ENCODE measurements at places on chromosomes 6 and 20. TPM values are rescaled to one million over a fixed set of nuclear protein-coding genes. Genes with fewer than 3 reads are reported as not detected.

GRCh38 chr6:158524311-158524710, 35.6 kb upstream of the TMEM181 start:
- no peaks in the 10 kb centered on the region for H3K4me1 ChIP-seq
- DNase-seq: no peak
- H3K27ac ChIP-seq: no peak overlapping the region
- H3K27me3 ChIP-seq: peaks cover 15% of the 10 kb centered on the region

DNA sequence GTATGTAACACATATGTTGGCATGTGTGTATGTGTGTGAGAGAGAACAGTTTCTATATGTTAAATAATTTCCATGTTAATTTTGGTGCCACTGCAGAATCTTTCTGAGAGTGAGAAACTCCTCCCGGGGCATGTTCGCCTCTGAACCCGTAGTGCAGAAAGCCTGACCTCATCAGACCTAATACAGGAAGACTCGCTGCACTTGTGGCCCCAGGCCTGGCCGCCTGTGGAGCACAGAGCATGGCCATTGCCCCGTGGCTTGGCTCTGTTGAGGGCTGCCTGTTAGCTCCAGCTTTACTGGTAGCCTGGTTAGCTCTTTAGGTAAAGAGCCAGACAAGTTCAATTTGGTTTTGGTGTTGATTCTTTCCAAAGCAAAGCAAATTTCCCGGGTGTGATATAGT, 25.5 kb downstream of the FARS2 start:
- H3K36me3 ChIP-seq: no peaks in the 10 kb centered on the region
- H3K4me1 ChIP-seq: no peaks in the 10 kb centered on the region
- H3K4me3 ChIP-seq: no peak overlapping the region
- no peak for DNase-seq
- H3K27ac ChIP-seq: no peak overlapping the region
- H3K27me3 ChIP-seq: no peaks in the 10 kb centered on the region

GRCh38 chr6:1873781-1874180, 264.1 kb downstream of the FOXC1 start:
- no peaks in the 10 kb centered on the region for H3K27me3 ChIP-seq
- DNase-seq: no peak
- H3K36me3 ChIP-seq: no peaks in the 10 kb centered on the region
- no peak overlapping the region for H3K4me3 ChIP-seq
- H3K4me1 ChIP-seq: no peaks in the 10 kb centered on the region
- H3K27ac ChIP-seq: no peak overlapping the region

DNA sequence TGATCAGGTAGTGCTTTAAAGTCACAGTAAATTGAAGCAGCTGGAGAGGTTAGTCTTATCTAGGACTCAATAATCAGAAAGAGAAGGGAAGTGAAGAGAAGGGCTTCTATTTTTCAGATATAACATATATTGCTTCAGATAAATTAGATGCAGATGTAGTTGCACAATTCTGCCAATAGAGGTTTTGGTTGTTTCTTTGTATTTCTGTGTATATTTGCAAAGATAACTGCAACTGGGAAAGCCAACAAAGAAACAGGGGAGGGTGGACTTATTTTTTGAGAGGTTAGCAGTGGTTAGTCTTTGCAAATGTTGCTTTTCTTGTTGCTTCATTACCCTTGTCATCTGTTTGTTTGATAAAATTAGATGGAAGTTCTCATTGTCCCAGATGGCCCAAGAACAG, 106.6 kb downstream of the ADGRG6 start:
- no peak for DNase-seq
- no peaks in the 10 kb centered on the region for H3K27me3 ChIP-seq
- H3K4me1 ChIP-seq: no peaks in the 10 kb centered on the region
- H3K36me3 ChIP-seq: no peaks in the 10 kb centered on the region

- no peak overlapping the region for H3K4me3 ChIP-seq
- H3K27ac ChIP-seq: no peak overlapping the region
- DNase-seq: no peak
- H3K27me3 ChIP-seq: no peaks in the 10 kb centered on the region
Measured at GRCh38 chr20:62405108-62405980, 1.7 kb downstream of the CABLES2 start.

DNA sequence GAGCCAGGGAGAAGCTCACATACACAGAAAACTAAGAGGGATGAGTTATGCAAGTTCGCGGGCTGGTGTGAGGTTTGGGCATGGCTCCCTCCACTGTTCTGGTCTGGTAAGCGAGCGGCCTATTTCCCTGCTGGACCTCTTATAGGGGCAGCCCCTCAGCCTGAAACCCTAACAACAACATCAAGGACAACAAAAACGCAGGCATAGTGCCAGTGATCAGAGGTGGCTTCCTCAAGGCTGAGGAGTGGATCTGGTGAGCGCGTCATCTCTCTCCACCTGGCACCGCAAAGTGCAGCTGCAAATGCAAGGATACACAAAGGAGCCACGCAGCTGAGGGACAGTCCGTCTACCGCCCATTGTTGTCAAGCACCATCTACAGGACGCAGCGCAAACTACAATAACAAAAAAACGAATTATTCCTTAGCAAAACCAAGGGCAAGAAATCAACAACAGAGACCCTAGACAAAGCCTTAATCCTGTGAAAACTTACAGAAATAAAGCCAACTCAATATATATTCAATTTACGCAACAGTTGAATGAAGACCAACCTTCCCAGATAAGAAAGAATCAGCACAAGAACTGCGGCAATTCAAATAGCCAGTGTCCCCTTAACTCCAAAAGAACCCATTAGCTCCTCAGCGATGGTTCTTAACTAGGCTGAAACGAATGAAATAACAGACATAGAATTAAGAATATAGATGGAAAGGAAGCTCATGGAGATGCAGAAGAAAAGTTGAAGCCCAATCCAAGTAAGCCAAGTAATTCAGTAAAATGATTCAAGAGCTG, 9.2 kb upstream of the DEFB110 start:
- H3K4me1 ChIP-seq: no peaks in the 10 kb centered on the region
- no peak overlapping the region for H3K4me3 ChIP-seq
- DNase-seq: no peak

DNA sequence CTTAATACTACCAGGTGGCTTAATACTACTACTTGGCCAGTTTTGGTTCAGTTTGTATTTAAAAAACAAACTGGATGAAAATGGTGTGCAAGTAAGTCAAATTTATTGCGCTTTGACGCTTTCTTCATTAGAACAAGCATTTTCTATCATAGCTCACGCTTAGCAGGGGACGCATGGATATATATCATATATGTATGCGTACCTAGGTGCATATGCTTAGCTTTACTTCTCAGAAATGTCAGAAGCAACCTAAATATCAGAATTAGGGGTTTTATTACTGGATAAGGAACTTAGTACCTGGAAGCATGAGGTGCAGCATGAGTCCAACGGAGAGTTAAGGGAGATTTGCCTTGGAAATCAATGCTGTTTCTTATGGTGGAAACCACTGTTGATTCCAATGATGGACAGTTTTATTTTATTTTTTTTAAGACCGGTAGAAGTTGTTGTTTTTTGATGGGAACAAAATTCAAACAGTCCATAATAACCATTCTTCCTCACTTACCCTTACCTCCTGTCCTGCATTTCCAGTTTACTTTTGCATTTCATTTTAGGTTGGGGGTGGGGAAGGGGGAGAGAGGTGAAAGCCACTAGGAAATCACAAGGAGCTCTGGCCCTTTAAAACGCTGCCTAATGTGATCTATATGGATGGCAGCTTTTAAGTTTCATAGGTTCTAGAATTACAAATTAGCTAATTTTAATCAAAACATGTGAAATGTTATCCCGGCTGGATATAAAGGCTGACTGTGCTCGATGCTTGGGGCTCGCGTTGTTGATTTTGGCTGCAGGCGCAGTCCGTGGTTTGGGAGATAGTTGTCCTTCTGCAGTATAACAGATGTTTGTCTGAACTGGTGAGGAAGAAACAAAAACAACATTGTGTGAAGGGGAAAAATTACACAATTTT, 2.1 kb downstream of the SOBP start:
- H3K4me1 ChIP-seq: peaks cover 26% of the 10 kb centered on the region
- H3K27me3 ChIP-seq: peaks cover 50% of the 10 kb centered on the region
- no peaks in the 10 kb centered on the region for H3K36me3 ChIP-seq
- DNase-seq: no peak

DNA sequence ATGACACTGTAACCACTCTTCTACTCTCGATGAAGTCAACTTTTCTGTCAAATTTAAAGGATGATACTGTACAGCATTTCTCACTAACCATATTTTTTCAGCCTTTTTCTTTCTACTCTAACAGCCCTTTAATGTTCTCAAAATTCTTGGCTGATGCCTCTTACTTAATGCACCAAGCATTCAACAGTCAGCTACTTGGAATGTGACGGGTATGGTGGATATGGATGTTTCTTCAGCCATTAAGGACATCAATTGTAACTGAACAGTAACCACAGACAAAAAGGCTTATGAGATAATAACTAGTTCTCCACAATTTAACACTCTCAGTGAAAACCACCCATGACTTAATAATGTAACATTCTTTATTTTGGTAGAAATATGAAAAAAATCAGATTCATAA, 467.2 kb upstream of the ZNF337 start:
- H3K4me1 ChIP-seq: no peaks in the 10 kb centered on the region
- no peak overlapping the region for H3K27ac ChIP-seq
- no peak overlapping the region for H3K4me3 ChIP-seq
- H3K27me3 ChIP-seq: no peaks in the 10 kb centered on the region
- DNase-seq: no peak
- no peaks in the 10 kb centered on the region for H3K36me3 ChIP-seq

DNA sequence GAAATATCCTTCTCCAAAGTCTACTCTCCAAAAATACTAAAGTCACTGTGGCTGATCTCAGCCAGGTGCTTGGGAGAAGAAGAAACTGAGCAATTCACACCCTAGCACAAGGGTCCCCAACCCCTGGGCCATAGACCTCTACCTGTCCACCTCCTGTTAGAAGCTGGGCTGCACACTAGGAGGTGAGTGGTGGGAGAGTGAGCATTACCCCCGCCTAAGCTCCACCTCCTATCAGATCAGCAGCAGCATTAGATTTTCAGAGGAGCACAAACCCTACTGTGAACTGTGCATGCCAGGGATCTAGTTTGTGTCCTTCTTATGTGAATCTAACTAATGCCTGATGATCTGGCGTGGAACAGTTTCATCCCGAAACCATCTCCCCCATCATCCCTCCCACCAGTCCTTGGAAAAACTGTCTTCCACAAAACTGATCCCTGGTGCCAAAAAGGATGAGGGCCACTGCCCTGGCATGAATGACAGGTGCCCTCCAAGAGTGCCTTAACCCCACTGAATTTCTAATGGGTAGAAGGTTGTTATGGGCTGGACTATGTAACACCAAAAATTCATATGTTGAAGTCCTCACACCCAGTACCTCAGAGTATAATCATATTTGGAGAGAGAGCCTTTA, 109.2 kb upstream of the CDYL start:
- no peaks in the 10 kb centered on the region for H3K4me1 ChIP-seq
- no peaks in the 10 kb centered on the region for H3K36me3 ChIP-seq
- H3K27me3 ChIP-seq: no peaks in the 10 kb centered on the region
- DNase-seq: no peak
- H3K4me3 ChIP-seq: no peak overlapping the region

- no peak for DNase-seq
- no peaks in the 10 kb centered on the region for H3K27me3 ChIP-seq
- peak overlapping the region; percentile 96 for H3K27ac ChIP-seq
- no peaks in the 10 kb centered on the region for H3K36me3 ChIP-seq
- H3K4me3 ChIP-seq: peak overlapping the region; percentile 91
Measured at GRCh38 chr6:109009962-109010704, 84.5 kb downstream of the SESN1 start.

GRCh38 chr20:16848061-16848460, 99.9 kb downstream of the OTOR start:
- DNase-seq: no peak
- no peaks in the 10 kb centered on the region for H3K4me1 ChIP-seq
- no peaks in the 10 kb centered on the region for H3K36me3 ChIP-seq
- no peak overlapping the region for H3K4me3 ChIP-seq

DNA sequence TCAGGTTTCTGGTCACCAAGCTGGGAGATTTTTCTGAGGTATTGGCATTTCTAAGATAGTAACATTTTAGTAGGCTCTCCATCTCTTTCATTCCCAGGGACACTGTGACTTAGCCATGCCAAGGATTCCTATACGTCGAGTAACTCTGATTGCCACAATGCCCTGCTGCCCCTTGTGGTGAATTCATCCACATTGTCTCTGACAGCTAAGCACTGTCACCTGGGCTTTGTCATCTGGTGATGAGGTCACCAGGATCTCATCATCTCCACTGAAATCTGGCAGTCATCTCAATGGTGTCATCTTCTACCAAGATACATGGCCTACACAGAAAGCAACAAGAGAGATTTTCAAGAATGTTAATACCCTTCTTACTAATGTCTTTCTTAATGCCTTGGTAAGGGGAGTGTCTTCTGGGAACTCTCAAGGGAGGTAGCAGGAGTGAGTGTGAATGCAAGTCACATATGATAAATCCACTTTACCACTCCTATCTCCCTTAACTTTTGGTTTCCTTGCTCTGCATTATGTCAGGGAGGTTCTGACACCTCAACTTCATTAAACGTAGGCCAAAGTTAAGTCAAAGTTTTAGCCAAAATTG, 246.7 kb downstream of the CD109 start:
- no peaks in the 10 kb centered on the region for H3K36me3 ChIP-seq
- no peak overlapping the region for H3K27ac ChIP-seq
- H3K4me3 ChIP-seq: no peak overlapping the region
- H3K4me1 ChIP-seq: no peaks in the 10 kb centered on the region
- DNase-seq: no peak

- H3K4me1 ChIP-seq: peaks cover 25% of the 10 kb centered on the region
- no peak overlapping the region for H3K4me3 ChIP-seq
- no peak overlapping the region for H3K27ac ChIP-seq
- no peaks in the 10 kb centered on the region for H3K36me3 ChIP-seq
- no peak for DNase-seq
Measured at GRCh38 chr6:117545161-117545595, 57.1 kb downstream of the GOPC start.

- H3K4me1 ChIP-seq: peaks cover 50% of the 10 kb centered on the region
- DNase-seq: no peak
- H3K36me3 ChIP-seq: peaks cover 41% of the 10 kb centered on the region
- peak overlapping the region; percentile 95 for H3K27ac ChIP-seq
Measured at GRCh38 chr6:159788753-159789376, 537 bp downstream of the TCP1 start.

- no peak overlapping the region for H3K27ac ChIP-seq
- no peaks in the 10 kb centered on the region for H3K4me1 ChIP-seq
- DNase-seq: no peak
Measured at GRCh38 chr20:31537890-31538289, 23.6 kb downstream of the HM13 start.

- no peak for DNase-seq
- no peaks in the 10 kb centered on the region for H3K36me3 ChIP-seq
- H3K27me3 ChIP-seq: no peaks in the 10 kb centered on the region
- no peaks in the 10 kb centered on the region for H3K4me1 ChIP-seq
- H3K27ac ChIP-seq: no peak overlapping the region
Measured at GRCh38 chr20:50784464-50784863, 10.4 kb upstream of the BCAS4 start.

GRCh38 chr6:22766979-22767378, 197.6 kb downstream of the HDGFL1 start:
- DNase-seq: no peak
- H3K27me3 ChIP-seq: no peaks in the 10 kb centered on the region
- no peak overlapping the region for H3K4me3 ChIP-seq
- no peaks in the 10 kb centered on the region for H3K4me1 ChIP-seq
- H3K36me3 ChIP-seq: no peaks in the 10 kb centered on the region

GRCh38 chr20:57821935-57822334, 112.1 kb upstream of the PMEPA1 start:
- H3K4me3 ChIP-seq: no peak overlapping the region
- H3K4me1 ChIP-seq: no peaks in the 10 kb centered on the region
- H3K27ac ChIP-seq: no peak overlapping the region
- no peak for DNase-seq
- H3K27me3 ChIP-seq: no peaks in the 10 kb centered on the region

Gene TCP11
- not detected for total RNA-seq

Gene ZBTB46
- 0.39 TPM for total RNA-seq

Gene TRPC4AP
- 51.2 TPM for total RNA-seq

Gene TM9SF4
- 49.8 TPM for total RNA-seq

Gene CALHM5
- not detected for total RNA-seq

Gene ITPR3
- total RNA-seq: 42.0 TPM

Gene ARMH2
- total RNA-seq: 0.55 TPM
